ENCODE measurements at places on chromosomes 1 and 21.
A peak's percentile ranks its signal among the peaks of the same experiment; 100 is the strongest.

DNA sequence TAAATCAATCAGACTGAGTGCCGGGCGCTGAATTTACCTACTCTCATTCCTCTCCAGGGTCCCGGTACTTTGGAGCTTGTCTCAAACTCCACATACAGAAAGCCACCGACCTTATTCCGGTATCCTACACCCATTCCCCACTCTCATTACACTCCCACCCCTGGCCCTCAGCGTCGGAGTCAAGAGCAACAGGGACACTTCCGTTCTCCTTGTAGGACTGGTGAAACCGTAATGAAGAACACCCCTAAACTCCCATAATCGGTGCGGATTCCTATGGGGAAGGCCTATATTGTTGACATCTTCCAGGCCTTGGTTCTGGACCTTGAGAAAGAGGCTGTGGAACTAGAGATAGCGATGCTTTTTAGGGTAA, 798 bp downstream of the ZBED6 start:
- peak; percentile 12 for DNase-seq

DNA sequence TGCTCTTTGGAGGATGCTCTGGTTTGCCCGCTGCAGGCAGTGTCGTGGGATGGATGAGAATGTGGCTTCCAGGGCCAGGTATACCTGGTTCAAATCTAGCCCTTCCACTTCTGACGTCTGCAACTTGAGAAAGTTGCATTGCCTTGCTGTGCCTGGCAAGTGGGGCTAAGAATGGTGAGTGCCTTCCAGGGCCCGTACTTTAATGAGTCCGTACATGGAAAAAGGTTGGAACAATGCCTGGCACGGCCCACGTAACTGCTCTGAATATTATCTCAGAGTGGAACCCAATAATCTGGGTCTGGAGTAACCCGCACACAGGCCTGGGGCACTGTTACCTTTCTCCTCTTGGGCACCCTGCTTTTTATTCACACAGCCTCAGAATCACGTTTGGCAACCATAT, 146.7 kb upstream of the EDN2 start:
- DNase-seq, result no peak

DNA sequence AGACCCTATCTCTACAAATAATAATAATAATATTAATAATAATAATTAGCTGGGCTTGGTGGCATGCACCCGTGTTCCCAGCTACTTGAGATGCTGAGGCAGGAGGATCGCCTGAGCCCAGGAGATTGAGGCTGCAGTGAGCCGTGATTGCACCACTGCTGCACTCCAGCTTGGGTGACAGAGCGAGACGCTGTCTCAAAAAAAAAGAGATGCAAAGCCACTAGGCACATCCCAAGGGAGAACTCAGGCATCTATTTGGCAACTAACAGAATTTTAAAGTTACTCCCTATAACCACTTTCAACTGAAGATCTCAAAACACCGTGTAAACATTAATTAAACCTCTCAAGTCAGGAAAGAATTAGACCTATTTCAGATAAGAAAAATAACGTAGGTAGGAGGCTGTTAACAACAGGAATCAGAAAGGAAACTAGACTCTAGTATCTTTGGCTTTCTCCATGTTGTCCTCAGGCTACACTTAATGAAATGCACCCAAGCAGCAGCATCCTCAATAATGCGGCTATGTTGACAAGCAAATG, 3.7 kb downstream of the RNF19B start:
- DNase-seq, result no peak

- DNase-seq, result no peak
Measured at GRCh38 chr1:6588893-6589520, 9.2 kb downstream of the ZBTB48 start.

DNA sequence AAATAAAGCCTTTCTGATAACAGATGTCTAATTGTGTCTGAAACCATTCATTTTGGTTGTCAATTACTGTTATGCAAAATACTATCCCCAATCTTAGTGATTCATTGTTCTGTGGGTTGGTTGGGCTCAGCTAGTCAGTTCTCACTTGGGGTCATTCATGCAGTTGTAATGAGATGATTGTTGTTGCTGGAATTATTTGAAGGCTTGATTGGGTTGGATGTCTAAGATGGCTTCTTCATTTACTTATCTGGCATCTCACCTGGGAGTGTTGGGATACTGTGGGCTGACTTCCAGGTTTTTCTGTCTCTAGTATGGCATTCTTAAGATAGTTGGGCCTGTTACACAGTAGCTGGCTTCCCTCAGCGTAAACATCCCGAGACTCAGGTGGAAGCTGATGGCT, 217.8 kb upstream of the B3GALT2 start:
- DNase-seq, result no peak

DNA sequence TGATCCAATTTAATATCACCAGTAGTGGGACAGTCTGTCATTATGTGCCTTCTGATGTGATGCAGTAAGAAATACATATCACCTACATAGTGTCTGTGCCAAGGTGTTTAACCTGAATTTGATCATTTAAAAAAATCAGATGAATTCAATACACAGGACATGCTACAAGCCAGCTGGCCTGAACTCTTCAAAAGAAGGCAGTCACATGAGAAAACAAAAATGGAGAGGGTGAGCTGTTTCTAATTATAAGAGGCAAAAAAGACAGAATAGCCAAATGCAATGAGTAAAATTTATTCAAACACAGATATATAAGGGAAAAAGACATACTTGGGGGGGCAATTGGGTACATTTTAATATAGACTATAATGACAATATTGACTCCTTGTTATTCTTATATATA, 66.5 kb downstream of the ST3GAL3 start:
- DNase-seq, result no peak

- no peak for DNase-seq
Measured at GRCh38 chr1:205246351-205247119, 18.8 kb downstream of the TMCC2 start.

DNA sequence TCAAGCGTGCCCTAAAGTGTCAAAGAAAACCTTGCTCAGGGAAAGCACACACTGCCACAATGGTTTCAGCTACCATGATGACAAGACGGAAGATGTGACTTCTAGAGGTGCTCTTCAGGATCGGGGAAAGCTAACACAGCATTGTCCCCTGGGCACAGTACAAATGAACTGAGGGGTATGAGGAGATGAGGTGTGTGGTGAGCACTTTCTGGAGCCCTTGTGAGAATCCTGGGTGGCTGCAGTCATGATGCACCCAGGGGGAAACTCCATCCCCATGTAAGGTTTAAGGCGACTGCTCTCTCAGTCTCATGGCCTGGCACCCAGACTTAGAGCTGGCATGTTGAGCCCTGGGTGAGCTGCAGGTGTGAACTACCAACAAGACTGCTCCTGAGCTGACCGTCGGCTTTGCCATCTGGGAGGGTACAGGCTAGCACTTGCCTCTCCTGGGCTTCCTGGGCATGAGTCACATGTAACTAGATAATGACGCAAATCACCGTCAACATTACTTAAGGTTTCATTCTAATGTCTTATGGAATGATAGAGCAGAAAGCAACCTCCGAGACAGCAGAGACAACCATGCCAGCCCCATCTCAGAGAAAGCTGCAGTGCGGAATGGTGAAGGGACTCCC, 144.6 kb downstream of the CLIC6 start:
- DNase-seq, result peak; percentile 72

- no peak for DNase-seq
Measured at GRCh38 chr1:155342842-155343241, 22.1 kb downstream of the RUSC1 start.

- DNase-seq, result no peak
Measured at GRCh38 chr21:30555095-30555494, 6.0 kb downstream of the KRTAP19-7 start.

GRCh38 chr1:43059640-43060574, 101.2 kb upstream of the SLC2A1 start:
- no peak for DNase-seq

GRCh38 chr21:35007348-35007747, 41.8 kb downstream of the RUNX1 start:
- no peak for DNase-seq

DNA sequence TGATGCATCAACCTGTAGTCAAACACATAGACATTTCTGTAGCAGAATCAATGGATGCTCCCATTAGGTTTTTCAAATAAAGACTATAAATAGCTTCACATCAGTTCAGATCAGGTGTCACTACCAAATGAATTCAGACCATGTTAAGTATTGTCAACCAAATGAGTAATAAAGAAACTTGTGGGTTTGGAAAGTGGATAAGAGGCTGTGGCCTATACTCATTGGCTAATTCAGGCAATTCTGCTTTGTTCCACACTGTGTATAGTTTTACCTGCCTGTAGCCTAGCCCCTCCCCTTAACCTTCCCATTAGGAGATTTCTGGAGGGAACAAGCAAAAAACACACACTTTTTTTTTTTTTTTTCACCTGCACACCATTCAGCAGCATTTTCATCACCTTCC, 321.2 kb downstream of the HLX start:
- no peak for DNase-seq

DNA sequence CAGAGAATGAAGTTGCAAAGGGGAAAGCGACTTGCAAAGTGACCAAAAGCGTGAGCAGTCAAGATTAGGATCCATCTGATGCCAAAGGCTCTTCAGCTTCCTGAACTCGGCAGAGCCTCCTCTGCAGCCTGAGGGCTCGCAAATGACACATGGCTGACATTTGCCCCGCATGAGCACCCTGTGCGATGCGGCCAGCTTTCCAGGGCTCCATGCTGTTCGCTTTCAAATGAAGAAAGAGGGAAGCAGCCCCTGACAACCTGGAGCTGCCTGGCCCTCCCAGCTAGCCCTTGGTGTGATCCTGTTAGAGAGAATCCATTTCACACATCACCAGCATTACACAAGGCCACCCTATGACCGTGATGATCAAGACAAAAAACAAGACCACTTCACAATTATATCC, 20.2 kb upstream of the FAM131C start:
- no peak for DNase-seq

DNA sequence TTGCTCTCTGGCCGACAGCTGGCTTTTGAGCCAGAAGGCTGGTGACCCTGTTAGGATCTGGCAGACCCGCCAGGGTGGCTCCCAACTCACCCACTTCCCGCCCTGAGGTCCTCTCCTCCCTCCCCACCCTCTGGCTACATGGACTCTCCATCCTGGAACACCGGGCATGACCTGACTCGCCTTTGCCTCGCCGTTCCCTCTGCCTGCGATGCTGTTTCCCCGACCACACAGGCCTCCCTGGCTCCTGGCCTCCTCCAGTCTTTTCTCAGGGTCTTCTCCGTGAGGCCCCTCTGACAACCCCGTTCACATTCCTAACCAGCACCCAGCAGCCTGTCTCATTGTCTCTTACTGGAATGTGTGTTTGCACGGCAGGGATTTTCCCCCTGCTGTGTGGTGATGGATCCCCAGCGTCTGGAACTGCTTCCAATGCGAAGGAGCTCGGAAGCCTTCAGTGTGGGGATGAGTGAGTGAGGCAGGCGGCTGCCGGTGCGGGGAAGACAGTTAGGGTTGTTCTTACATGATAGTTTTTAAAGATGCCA, 46.0 kb upstream of the POFUT2 start:
- DNase-seq, result peak; percentile 72

GRCh38 chr1:196209983-196210382, 398.3 kb downstream of the KCNT2 start:
- DNase-seq, result no peak

DNA sequence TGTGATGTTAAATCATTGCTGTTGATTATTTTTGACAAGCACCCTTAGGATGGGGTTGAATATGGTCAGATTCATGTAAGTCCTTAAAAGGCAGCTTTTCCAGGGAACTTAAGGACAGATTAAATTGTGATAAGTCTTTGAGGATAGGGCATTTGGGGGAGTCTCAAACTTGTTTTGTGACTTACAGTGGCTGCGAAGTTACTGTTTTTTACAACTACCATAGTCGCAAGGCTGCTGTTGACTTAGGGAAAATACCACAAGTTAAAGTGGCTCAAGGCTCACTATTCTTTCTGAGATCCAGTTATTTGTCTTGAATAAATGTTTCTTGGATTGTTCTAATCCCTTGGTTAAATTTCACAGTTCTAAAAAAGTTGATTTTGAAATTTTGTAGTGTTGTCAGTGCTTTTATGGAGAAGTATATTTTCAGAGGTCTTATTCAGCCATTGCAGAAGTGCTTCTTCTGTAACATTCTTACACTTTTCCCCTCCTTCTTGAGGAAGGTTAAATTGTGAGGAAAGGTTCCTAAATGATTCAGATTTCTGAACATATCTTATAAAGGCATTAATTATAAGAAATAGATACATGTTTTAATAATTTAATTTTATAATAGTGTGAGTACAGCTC, 47.0 kb upstream of the MPC2 start:
- no peak for DNase-seq

DNA sequence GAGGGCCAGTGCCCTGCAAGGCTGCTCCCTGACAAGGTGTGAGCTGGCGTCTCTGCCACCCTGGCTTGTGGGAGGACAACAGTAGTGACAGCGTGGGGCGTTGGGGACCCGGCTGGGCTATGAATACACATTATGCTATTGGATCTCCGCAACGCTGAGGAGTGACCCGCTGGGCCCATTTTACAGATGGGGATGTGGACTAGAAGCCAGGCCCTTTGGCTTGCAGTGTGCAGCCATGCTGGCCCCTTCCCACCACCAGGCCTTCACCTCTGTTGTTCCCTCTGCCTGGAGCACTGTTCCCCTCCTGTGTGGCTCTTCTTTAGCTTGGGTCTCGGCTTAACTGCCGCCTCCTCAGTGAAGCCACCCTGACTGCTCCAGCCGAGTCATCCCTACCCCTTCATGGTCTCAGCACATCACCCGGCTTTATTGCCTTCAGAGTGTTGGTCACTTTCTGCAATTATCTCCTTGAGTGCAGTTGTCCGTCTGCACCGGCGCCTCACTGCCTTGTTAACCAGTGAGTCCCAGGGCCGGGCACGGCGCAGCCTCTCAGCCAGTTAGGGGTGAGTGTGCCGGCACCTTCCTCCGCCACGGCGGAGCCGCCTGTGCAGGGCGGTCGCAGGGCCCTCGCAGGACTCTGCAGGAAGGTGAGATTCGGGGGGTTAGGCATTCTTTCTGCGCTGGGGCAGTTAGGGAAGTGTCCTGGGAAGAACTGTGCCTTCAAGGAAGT, 84.4 kb upstream of the ACTL8 start:
- no peak for DNase-seq

- no peak for DNase-seq
Measured at GRCh38 chr1:53127546-53127945, 14.9 kb downstream of the SLC1A7 start.

GRCh38 chr1:198936371-198937083, 297.7 kb downstream of the PTPRC start:
- DNase-seq, result peak; percentile 11

DNA sequence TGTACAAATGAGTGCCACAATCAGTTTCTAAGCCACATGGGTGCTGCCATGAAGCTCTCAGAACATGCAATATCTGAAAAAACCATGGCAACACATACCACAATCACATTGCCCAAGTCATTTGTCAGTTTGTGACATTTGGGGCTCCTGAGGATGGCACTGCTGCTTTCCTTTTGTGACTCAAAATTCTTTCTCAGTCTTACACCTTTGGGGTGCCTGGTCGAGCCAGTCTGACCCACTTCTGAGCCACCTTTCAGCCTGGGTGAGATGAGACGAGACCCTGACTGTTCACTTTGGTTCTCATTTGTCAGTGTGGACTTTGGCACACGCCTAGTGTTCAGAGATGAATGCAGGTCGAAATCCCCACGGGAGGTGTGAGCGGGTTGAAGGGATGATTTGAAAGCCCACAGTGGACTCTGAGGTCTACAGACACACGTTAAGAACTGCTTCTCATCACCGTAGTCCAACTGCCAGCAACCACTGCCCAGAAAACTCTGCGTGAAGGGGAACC, 8.0 kb downstream of the BATF3 start:
- DNase-seq, result no peak
